ENCODE measurements at places on chromosomes 16 and 17.

- peak; percentile 73 for DNase-seq
Measured at GRCh38 chr17:31491376-31492131, 100.1 kb downstream of the RAB11FIP4 start.

DNA sequence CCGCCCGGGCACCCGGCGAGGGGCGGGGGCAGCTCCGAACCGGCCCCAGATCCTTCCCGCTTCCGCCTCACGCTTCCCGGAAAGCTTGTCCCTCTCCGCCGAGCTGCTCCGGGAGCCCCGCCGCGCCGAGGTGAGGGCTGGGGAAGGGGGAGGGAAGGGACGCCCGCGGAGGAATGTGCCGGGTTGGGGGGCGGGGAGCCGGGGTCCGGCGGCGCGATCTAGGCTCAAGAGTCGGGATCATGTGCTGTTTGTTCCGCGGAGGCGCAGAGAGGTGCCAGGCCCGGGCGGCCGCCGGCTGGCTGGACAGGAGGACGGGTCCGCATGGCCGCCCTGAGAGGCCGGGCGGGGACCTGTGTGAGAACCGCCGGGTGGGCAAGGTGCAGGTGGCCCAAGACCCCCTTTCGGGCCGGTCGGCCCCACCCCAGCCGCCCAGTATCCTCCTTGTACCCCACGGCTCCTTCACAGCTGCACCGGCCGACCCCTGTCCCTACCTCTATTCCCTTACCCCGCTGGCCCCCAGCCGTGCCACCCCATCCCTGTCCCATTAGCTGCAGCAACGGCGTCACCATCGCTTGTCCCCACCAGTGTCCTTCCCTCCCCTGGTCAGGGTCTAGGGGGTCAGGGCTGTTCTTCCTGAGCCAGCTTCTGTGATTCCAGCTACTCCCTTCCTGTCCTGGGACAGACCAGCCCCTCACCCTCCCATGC is 429 bp downstream of the KIF1C start:
- DNase-seq = no peak

DNA sequence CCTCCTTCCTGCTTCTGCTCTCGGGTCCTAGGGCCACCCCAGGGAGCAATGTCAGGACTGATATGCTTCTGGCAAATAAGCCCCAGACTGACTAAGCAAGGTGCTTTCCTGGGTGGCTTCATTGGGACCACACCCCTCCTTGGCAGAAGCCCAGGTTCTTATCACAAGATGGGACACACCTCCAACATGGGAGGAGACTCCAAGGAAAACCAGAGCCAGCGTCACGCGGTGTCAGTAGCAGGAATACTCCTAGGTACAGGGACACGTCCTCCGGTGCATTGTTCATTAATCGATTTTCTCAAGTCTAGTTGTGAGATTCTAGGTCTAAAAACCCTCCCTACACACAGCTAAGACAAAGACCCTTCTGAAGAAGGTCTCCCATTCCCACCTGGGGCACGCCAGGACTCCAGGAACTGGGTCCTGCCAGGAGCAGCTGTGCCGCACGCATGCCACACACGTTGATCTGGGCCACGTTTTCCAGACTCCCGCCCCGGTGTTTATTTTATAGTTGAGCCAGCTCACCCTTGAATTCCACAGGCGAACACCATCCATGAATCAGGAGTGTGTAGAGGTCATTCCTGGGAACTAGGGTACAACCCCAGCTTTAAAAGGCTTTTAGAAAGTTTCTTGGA is 30.8 kb downstream of the FA2H start:
- no peak for DNase-seq

- DNase-seq = no peak
Measured at GRCh38 chr16:87562201-87562600, 40.1 kb upstream of the JPH3 start.

GRCh38 chr16:75093598-75094540 is 22.7 kb downstream of the LDHD start:
- DNase-seq = no peak

DNA sequence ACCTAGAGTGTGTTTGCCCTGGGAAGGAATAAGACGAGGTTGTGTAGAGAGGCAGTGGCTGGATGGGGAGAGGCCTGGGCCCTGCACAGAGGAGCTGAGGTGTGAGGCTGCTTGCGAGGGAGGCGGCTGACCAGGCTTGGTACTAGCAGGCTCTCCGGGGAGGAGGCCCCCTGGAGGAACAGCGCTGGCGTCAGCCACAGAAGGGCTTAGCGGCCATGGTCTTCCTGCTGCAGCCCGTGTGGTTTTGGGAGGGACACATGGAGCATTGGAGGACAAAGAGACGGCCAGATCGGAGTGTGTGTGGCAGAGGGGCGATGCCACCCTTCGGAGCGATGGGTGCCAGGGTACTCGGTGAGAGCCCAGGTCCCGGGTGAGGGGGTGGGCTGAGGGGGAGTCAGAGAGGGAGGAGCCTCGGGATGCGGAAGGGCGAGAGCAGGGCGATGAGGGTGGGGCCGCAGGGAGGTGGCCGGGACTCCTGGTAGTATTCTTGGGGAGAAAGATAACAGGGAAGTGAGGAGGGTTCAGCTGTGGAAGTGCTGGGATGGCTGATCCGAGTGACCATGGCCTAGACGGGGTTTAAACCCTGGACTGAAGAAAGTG is 8.3 kb downstream of the BANP start:
- DNase-seq = peak; percentile 65

DNA sequence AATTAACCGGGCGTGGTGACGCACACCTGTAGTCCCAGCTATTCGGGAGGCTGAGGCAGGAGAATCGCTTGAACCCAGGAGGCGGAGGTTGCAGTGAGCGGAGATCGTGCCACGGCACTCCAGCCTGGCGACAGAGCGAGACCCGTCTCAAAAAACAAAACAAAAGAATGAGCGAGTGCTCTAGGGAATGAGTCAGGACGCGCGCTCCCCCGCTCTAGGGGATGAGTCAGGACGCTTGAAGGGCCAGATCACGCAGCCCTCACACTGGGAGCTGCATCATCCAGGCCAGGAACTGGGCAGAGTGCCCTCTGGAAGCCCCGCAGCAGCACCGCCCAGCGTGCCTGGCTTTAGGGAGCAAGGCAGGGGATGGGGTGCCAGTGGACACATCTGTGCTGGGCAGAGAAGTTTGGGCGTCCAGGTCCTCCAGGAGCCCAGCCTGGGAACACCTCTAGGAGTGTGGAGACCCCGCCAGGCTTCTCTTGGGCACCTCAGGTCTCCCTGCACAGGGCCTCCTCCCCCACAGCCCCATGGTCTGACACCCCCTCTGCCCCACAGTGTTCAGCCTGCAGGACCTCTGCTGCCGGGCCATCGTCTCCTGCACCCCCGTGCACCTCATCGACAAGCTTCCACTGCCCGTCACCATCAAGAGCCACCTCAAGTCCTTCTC is 3.9 kb upstream of the WFIKKN1 start:
- DNase-seq = no peak

GRCh38 chr17:2837147-2837561 is 40.9 kb downstream of the RAP1GAP2 start:
- DNase-seq = no peak

- no peak for DNase-seq
Measured at GRCh38 chr17:33390479-33391176, 97.5 kb upstream of the ASIC2 start.

GRCh38 chr17:40558300-40558889 is 6.9 kb downstream of the CCR7 start:
- no peak for DNase-seq

DNA sequence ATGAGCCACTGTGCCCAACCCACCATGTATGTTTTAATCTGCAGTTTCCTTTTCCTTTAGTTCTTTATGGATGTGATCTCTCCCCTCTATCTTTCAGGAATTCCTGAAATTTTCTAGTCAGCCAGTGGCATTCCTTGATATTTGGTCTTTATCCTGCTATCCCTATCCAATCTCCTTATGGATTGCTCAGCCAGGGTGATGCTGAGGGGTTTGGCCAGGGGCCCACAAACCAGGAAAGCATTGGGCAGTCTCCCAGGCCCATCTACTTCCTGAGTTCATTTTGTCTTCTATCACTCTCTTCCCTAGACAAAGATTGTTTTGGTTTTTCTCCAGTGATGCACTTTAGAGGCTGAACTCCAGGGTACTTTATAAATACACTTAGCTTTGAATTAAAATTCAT is 115.9 kb downstream of the KATNIP start:
- no peak for DNase-seq

- no peak for DNase-seq
Measured at GRCh38 chr16:9860876-9861275, 321.4 kb downstream of the GRIN2A start.

- DNase-seq = no peak
Measured at GRCh38 chr17:28125526-28126378, 83.3 kb downstream of the NLK start.

GRCh38 chr17:50768346-50768761 is 1.0 kb upstream of the ANKRD40CL start:
- no peak for DNase-seq

GRCh38 chr16:88903267-88903666 is 36.8 kb upstream of the PABPN1L start:
- DNase-seq = no peak

DNA sequence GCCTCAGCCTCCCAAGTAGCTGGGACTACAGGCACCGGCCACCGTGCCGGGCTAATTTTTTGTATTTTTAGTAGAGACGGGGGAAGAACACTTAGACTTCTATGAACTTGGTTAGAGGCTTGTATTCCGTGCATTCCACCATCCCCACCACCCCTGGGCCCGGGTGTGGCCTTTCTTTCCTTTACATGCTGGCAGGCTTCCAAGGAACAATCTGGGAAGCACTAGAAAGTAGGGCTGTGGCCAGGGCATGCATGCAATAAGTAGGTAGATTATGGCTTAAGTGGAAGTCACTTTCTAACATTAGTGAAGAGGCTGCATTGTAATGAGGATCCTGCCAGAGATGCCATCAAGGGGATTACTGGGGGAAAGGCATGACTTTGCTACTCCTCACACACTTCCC is 171.6 kb downstream of the SHISA6 start:
- DNase-seq = no peak

GRCh38 chr16:71311553-71312158 is 22.5 kb upstream of the CMTR2 start:
- peak; percentile 55 for DNase-seq
